NB4 (cell line): ENCODE measurements at places on chromosomes 3 and 15.

DNA sequence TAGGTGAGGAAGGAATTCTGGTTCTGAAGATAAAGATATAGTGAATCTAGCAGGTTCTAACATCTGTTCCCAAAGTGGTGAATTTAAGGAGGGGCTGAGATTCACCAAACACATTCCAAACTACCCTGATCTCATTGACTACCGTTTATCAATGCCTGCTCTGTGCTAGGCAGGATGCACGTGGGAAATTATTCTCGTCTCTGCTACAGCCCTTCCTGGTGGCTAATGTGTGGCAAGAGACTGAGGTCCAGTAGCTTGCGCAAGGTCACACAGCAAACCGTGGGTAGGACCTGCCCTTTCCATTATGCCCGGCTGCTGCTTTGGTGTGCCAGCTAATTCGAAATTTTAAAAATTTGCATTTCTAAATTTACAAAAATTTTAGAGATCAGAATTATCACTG is 209.5 kb upstream of the TRIM42 start:
- DNase-seq, result peak; percentile 9

GRCh38 chr15:20358066-20358778 is 183.4 kb downstream of the GOLGA6L6 start:
- no peak for DNase-seq

GRCh38 chr3:123021996-123022510 is 5.5 kb downstream of the SEMA5B start:
- DNase-seq, result no peak

- DNase-seq, result peak; percentile 46
Measured at GRCh38 chr3:52820736-52821135, 9.7 kb downstream of the ITIH4 start.

DNA sequence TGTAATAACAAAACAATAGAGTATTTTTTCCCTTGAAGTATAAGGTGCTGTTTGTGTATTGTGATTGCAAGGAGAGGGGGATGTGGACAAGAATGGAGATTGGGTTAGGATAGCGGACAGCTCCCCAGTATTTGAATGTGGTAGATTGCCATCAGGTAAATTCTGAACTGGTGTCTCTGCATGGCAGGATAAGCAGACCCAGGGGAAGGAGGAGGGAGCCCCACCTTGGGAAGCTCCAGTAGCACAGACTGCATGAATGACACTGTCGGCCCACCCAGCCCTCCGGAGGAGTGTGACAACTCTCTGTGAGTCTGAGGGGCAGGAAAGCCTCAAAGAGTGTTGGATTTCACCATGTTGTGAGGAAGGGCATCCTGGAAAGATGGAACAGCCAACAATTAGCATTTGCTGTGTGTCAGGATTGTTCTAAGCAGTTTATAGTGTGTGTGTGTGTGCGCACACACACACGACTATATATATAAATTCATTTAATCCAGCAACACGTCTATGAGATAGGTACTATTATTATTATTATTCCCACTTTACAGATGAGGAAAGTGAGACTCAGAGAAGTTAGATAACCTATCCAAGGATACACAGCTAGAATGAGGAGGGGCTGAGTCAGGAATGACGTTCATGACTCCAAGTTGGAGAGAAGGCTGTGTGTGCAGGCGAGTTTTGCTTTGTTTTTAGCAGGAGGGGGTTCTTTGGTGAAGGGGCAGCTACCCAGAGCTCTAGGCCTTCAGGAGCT is 63.4 kb upstream of the LCTL start:
- no peak for DNase-seq
